ENCODE measurements at places on chromosomes 1 and 21. TPM values are rescaled to one million over a fixed set of nuclear protein-coding genes. Genes with fewer than 3 reads are reported as not detected.

- no peaks in the 10 kb centered on the region for H3K27me3 ChIP-seq
- H3K36me3 ChIP-seq: no peaks in the 10 kb centered on the region
- H3K4me1 ChIP-seq: peaks cover 10% of the 10 kb centered on the region
- no peak overlapping the region for H3K4me3 ChIP-seq
- DNase-seq: peak; percentile 42
These were observed 62.6 kb downstream of the MAN1C1 start for GRCh38 chr1:25679171-25679570.

ZNF678 gene
- polyA plus RNA-seq: 1.0 TPM

DNA sequence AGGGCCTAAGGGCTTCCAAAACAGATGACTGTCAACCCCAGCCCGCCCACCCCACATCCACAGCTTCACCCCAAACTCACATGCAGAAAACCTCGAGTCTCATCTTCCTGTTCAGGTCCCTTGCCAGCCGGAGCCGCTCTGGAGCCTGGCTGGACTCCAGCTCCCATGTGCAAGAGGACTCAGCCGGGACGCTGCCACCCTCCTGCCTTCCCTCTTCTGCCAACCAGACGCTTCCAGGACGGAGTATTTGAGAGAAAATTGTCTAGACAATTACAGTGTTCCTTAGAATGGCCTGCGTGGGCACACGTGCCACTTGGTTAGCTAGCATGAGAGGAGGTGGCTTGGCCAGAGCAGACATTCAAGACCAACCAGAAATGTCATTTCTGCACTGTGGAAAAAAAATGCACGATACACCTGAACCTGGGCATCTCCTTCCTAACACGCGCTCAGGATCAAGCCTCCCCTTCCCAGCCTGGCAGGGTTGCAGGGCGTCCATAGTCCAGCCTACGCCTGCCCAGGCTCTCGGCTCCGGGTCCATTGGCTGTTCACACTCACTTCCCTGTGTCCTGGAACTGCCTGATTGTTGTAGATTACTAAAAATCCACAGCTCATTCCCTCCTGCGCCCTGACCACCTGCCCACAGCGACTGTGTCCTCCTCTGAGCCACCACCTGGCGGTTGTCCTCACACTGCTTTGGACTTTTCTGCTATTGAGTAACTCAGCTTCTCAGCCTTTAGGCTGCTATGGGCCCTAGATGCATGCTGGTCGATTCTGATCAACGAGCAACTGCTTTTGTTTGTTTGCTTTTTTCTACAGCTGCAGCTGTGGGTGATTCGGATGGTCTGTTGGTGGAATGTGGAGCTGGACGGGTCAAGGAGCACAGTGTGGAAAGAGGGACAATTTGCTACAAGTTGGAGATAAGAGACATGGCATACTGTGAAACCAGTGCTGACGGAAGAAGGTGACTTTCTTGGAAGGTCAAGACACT, at the start of gene CLDN14:
TSS of gene CLDN14 (minus strand) at position 708 of the 988 bp plus-strand sequence. CDS start 18,427 bp downstream, outside the sequence.
- H3K27ac ChIP-seq: no peak within 1 kb of the TSS
- no peak for DNase-seq
- H3K4me1 ChIP-seq: no peaks in the 10 kb centered on the region
- no peak within 1 kb of the TSS for H3K4me3 ChIP-seq
- H3K36me3 ChIP-seq: no peaks in the 10 kb centered on the region
- no peaks in the 10 kb centered on the region for H3K27me3 ChIP-seq

L1TD1 gene
- 0.22 TPM for polyA plus RNA-seq

ILDR2 gene
- not detected for polyA plus RNA-seq

DNA sequence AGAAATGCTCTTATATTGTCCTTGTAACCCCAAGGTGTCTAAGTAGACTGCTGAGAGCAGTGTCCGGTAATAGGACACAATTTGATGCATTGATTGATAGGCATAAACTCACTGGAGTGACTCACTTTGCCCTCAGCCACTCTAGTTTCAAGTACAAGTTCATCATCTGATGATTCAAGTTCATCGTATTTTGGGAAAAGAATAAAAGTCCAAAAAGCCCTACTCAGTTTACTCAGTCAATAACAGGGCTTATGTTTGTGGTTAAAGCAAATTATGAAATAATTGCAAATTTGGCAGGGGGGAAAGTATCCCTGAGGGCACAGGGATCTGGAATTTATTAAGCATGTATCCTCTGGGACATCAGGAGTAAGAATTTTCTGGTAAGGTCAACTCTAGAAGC, 7.6 kb upstream of the ATF3 start:
- H3K27me3 ChIP-seq: peaks cover 57% of the 10 kb centered on the region
- H3K4me3 ChIP-seq: no peak overlapping the region
- H3K36me3 ChIP-seq: no peaks in the 10 kb centered on the region
- H3K4me1 ChIP-seq: peaks cover 10% of the 10 kb centered on the region
- no peak for DNase-seq
- no peak overlapping the region for H3K27ac ChIP-seq

Measured in CD14-positive monocyte (primary cell).